ENCODE measurements at places on chromosomes 1 and 21.

GRCh38 chr1:111778066-111778465 lies 22.4 kb downstream of the DDX20 start:
- no peak for DNase-seq

- no peak for DNase-seq
Measured at GRCh38 chr1:37265786-37266667, 208.4 kb upstream of the ZC3H12A start.

DNA sequence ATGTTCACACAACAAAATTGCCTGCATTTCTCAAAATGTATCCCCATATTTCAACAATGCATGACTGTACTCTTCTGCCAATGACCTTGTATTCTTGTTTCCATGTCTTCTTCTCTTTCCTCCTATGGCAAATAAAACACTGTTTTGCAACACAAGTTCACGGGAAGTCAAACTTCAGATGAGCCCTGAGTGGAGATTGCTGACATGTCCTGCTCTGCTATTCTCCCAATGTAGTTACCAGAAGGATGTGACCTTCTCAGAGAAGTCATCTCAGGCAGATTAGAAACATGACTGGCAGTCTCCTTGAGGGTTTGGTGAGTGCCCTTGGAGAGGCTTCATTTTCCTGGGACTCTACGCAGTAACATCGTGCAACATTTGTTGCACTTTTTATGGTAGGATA lies 15.6 kb downstream of the FCGR2B start:
- no peak for DNase-seq

GRCh38 chr1:150256198-150256553 lies 1.4 kb upstream of the CA14 start:
- no peak for DNase-seq

GRCh38 chr1:190475421-190476141 lies 2.1 kb downstream of the BRINP3 start:
- DNase-seq = no peak

DNA sequence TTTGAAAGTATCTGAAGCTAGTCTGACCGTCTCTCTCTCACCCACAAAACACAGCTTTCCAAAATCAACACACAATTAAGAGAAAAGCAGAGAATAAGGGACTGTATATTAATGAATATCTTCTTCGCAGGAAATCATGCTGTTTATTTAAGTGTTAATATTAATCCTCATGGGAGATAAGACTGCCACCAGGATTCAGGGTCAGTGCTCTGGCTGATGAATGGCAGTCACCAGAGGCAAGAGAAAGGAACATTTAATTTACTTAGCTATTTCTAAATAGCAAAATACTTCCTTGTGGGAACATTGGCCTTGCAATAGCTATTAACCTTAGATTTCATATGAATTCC lies 2.2 kb downstream of the SCYL3 start:
- DNase-seq = no peak

GRCh38 chr1:98693385-98693784 lies 31.9 kb downstream of the SNX7 start:
- DNase-seq = no peak

DNA sequence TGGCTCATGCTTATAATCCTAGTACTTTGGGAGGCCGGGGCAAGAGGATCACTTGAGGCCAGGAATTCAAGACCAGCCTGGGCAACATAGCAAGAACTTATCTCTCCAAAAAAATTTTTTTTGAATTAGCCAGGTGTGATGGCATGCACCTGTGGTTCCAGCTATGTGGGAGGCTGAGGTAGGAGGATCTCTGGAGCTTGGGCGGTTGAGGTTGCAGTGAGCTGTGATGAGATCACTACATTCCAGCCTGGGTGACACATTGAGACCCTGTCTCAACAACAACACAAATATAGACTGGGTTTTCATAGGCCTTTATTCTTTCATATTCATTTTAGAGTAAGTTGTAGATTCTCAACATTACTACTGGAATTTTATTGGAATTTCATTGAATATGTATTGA lies 12.8 kb downstream of the MED18 start:
- no peak for DNase-seq

- no peak for DNase-seq
Measured at GRCh38 chr21:20739421-20739820, 258.8 kb upstream of the NCAM2 start.

- DNase-seq = peak; percentile 36
Measured at GRCh38 chr21:46118316-46119143, 20.6 kb downstream of the COL6A2 start.

DNA sequence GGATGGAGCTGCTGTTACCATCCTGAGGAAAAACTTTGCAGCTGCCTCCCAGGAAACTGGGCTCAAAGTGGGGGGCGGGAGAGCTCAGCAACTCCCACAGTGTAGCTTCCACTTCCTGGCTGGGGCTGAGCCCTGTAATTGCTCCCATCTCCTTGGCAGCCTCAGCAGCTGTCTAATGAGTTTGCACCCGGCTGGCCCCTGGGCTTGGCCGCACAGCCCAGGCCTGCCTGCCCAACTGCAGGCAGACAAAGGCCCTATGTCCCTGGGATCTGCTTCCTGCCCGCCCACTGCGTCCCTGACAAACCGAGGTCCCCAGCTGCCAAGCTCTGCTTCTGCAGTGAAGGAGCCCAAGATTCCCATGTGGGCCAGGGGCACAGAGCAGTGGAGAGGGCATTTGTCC lies 30.1 kb downstream of the EDN2 start:
- peak; percentile 41 for DNase-seq

GRCh38 chr1:233490488-233490887 lies 123.4 kb upstream of the KCNK1 start:
- DNase-seq = no peak

GRCh38 chr1:110123224-110123623 lies 11.0 kb downstream of the UBL4B start:
- peak; percentile 38 for DNase-seq

- DNase-seq = no peak
Measured at GRCh38 chr1:92307980-92308379, 9.1 kb downstream of the RPAP2 start.

GRCh38 chr1:71462247-71462646 lies 381.4 kb upstream of the ZRANB2 start:
- DNase-seq = no peak

DNA sequence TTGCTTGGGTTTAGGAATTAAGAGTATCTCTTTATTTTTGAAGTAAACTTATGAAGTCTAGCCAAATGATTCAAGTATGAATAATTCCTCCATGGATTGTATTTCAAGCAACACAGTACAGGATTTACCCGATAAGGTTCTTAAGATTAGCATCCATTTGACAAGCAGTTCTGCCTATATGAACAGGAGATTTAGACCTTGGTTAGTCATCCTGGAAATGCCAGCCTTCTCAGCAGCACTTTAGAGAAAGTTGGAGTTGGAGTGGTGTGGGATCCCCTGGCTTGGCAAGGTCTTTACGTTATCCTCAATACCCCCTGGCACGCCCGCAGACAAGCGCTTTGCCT lies 1.6 kb downstream of the BCAR3 start:
- no peak for DNase-seq

- no peak for DNase-seq
Measured at GRCh38 chr1:241985787-241986186, 13.1 kb downstream of the MAP1LC3C start.

- DNase-seq = no peak
Measured at GRCh38 chr1:36908096-36908495, 126.2 kb downstream of the GRIK3 start.

DNA sequence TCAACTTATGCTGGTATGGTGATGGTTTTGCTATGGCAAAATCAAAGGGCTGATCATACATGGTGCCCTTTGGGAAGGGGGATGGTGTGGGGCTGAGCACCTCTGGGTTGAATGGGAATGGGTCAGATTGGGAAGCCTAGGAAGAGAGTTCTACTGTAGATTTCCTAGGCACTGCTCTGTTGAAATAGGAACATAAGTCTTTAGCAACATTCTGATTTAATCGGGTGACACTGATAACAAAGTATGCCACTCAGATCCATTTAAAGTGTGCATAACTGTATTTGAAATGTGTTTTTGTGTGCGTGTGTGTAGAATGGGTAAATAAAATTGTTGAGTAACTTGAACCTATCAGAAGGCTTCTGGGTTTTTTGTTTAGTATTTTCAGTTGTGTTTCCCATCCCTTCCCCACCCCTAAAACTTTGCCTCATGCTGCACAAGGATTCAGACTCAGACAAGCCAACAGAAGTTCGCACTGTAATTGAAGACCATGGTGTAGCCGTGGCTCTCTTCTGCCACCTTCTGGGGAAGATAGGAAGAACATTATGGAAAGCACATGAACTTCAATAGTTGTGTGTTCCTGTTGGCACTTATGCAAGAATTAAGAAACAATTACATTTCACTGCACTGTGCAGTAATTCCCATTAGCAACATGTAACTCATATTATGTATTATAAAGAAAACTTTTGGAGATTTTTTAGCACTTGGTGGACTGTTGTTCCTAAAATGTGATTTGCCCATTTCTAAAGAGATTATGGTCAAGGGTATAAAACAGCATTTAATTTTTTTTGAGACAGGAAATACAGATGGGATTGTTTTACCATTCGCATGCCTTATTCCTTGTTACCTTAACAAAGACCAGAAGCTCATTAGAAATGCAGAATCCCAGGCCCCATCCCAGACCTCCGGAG lies 10.9 kb upstream of the C4BPB start:
- no peak for DNase-seq

DNA sequence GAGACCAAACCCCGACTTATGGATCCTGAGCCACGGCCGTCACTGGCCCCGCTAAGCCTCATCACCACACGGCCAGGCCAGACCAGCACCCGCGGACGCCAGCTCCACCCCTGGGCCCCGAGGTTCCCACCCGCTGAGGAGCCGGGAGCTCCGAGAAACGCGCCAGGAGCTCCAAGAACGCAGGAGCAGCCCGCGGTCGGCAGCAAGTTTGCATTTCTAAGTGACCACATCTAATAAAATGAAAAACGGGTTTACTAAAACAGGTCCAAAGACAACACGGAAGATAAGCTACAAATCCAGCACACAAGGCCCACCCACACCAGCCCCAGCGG lies 8.1 kb upstream of the C1QTNF12 start:
- DNase-seq = no peak

GRCh38 chr1:218025454-218025853 lies 259.6 kb upstream of the RRP15 start:
- DNase-seq = no peak

GRCh38 chr1:154730259-154730658 lies 122.3 kb upstream of the ADAR start:
- DNase-seq = no peak

GRCh38 chr21:18384771-18385170 lies 18.8 kb downstream of the TMPRSS15 start:
- DNase-seq = no peak

DNA sequence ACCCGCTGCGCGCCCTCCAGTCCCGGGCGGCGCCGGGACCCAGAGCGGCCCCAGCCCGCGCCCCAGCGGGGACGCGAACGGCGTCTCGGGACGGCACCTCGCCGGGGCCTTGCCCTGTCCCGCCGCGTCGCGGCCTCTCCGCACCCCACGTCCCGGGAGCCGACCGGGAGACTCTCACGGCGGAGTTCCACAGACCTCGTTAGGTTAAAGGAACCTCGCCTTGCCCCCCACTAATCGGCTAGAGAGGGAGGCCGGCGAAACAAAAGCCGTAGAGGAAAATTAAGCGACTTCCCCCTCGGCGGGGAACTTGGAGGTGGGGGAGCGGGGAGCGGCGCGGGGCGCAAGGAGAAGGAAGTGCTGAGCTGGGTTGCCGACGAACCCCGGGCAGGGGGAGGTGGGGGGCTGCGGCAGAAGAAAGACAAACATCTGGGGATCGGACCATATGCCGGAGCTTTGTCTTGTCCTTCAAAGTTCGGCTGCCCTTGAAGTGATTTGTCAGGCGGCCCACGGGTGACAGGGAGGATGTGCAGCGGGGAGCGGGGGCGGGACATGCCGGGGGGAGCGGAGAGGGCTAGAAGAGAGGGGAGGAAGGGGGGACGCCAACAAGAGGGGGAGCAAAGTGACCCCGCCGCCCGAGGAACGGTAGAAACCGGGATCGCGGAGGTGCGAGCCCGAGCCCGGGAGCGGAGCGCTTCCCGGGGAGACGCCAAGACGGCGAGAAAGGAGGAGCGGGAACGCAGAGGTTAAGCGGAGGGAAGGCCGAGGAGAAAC lies 120.0 kb upstream of the RRP15 start:
- no peak for DNase-seq

DNA sequence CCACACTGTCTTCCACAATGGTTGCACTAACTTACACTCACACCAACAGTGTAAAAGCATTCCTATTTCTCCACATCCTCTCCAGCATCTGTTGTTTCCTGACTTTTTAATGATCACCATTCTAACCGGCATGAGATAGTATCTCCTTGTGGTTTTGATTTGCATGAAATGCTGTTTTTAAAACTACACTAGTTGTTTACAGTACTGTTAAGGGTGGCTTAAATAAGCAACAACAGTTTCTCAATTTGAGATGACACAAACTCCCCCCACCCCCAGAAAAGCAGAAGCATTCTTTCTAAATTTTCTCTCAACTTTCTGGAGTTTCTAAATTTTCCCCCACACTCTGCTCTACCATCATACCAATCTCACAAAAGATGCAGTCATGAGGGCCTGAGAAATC lies 7.1 kb upstream of the SLAMF7 start:
- DNase-seq = no peak

GRCh38 chr1:30046751-30047150 lies 676.6 kb downstream of the MATN1 start:
- DNase-seq = no peak

DNA sequence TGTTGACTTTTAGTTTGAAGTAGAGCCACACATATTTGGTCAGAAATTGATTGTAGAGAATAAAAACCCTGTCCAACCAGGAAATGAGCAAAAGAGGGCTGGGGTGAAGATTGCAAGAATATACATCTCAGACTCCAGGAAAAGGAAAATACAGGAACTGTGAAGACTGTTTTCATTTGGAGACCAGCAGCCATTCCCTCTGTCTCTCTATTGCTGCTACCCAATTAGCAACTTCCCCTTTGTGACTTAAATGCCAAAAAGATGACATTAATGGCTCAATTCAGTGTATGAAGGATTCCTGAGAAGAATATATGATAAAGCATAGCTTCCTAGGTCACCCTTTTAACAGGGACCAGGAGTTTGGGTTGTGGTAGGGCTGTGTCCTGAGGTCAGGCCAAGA lies 31.6 kb upstream of the CEP350 start:
- DNase-seq = no peak

DNA sequence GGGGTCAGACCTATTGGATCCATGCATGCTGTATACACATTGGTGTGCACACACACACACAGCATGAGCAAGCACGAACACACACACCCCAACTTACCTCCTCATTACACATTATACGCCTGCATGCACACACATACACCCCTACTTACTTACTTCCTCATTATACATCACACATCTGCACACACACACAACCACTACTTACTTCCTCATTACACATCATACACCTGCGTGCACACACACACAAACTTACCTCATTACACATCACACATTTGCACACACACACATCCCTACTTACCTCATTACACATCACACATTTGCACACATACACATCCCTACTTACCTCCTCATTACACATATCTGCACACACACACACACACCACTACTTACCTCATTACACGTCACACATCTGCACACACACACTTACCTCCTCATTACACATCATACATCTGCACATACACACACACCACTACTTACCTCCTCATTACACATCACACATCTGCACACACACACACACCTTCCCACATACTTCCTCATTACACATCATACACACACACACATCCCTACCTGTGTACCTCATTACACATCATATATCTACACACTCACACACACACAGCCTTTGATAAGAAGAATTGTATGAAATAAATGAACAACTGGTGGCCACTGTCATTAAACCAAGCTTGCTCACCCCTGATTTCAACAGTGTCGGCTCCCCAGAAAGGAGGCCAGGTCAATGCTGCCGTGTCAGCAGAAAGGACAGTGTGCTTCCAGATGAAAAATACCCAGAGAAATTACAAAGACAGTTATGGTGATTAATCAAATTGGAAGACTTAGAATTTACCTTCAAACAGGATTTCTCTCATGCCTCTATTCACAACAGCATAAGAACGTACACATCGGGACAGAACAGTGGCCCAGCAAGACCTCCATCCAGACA lies 117.8 kb downstream of the SETD4 start:
- DNase-seq = no peak
